Ovary (tissue), 10 donors: ENCODE measurements at places on chromosomes 12 and 14. TPM values are rescaled to one million over a fixed set of nuclear protein-coding genes. Genes with fewer than 3 reads are reported as not detected.
A peak's percentile ranks its signal among the peaks of the same experiment; 100 is the strongest.

DNA sequence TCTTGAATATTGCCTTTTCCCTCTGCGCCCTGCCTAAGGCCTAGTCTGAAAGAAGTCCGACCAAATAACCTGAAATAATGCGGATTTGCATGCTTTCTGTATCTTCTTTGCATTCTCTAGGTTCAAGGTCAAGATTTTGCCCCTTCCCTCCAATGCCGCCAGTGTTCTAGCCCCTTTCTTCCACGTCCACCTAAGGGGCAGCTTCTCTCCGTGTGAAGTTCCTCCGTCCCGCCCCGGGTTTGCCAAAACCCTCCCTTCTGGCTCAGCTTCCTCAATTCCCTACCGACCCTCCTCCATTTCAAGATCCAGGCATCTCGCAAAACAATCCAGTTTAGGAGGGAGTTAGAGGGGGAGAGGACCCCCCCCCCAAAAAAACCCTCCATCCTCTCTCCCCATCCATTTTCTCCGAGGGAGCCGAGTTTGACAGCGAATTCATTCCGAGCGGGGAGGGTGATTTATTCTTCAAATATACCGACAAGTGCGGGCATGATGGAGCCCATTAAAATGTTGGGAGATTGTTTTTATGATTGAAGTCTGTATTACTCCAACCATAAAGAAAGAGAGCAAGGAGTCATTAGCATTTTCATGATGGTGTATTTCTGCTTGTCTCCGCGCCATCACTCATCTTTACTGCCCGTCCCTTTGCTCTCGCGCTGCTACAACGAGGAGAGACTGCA, 20.9 kb upstream of the ATP5MC2 start:
- no peaks in the 10 kb centered on the region for H3K27me3 ChIP-seq
- no peaks in the 10 kb centered on the region for H3K4me1 ChIP-seq
- H3K27ac ChIP-seq: no peak overlapping the region
- no peak for DNase-seq

DNA sequence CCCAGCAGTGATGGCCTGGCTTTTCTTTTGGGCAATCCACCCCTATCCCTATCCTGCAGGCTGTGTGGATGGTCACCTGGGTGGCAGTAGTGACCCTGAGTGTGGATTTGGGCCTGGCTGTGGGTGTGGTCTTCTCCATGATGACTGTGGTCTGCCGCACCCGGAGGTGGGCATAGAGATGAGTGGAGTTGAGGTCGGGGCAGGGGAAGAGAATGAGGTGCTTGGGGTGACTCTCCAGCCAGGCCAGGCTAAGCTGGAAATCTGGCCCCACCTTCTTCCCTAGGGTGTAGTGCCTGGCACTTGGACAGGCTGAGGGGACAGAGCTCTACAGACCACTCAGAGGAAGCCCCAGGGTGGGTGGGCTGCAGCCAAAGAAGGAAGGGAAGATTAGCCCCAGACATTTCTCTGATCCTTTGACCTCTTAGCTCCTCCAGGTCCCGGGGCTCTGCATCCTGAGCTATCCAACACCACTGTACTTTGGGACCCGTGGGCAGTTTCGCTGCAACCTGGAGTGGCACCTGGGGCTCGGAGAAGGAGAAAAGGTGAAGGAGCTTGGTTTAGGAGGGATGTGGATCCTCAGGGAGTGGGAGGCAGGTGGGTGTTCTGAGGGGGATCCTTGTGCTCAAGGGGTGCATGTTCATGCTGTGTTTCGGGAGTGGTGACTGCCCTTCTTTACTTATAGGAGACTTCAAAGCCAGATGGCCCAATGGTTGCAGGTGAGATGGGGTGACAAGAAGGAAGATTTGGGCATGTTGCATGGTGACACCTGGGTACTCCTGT, 8.4 kb downstream of the B4GALNT1 start:
- no peaks in the 10 kb centered on the region for H3K27me3 ChIP-seq
- no peak overlapping the region for H3K27ac ChIP-seq
- H3K4me1 ChIP-seq: peaks cover 7% of the 10 kb centered on the region
- no peak for DNase-seq
- H3K36me3 ChIP-seq: no peaks in the 10 kb centered on the region
- H3K4me3 ChIP-seq: no peak overlapping the region

The KRT71 gene
- polyA plus RNA-seq: not detected

DNA sequence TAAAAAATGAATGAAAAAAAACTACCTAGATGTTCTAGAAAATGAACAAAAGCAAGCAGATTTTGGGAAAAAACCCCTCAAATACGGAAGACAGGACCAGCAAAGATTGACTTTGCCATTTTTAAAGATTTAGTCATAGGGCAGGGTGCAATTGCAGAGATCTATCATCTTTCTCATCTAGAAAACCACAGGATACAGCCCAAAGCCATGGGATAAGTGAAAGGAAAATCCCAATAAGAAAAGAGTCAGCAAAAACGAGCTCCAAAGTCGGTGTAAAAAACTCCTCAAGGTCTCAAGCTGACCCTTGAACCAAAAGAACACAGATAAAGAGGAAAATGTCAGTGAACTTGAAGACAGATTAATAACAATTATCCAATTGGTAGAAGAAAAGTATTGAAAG, 28.0 kb downstream of the CEP290 start:
- no peaks in the 10 kb centered on the region for H3K36me3 ChIP-seq
- no peak overlapping the region for H3K4me3 ChIP-seq
- H3K4me1 ChIP-seq: no peaks in the 10 kb centered on the region

DNA sequence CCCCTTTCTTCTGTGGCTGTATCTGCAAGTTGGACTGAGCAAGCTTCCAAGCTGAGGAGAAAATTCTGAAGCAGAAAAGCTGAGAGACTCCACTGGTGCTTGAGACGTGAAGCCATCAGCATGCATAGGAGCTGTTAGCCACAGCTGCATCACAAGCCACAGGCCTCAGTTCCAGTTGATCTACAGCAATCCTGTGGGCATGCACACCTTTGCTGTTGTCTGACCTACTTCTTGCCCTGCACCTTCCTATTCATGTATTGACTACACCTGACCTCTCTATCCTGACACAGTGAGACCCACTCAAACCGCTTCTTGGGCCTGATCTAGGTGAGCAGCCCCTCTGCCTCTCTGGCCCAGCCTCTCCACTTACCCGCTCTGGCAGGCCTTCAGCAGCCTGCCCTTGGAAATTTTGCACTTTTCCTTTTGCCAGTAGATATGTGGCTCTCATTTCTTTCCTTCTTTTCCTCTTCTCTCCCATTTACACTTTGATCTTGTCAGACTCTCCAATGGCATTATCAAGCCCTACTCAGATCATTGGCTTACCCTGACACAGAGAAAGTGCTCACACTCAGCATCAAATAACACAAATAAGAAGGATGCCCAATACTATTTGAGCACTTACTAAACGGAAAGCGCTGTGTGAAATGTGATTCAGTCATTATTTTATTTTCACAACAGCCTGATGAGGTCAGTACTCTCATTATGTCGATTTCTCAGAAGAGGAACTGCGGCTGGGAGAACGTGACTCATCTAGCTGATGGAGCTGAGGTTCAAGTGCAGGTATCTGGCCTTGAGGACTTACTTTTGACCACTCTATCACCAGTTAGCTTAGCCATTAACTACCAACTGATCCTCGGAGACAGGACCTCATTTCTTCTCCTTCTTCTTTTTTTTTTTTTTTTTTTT, 21.9 kb upstream of the PTGR2 start:
- H3K4me1 ChIP-seq: no peaks in the 10 kb centered on the region
- no peak overlapping the region for H3K27ac ChIP-seq
- H3K27me3 ChIP-seq: no peaks in the 10 kb centered on the region
- DNase-seq: no peak
- no peak overlapping the region for H3K4me3 ChIP-seq
- no peaks in the 10 kb centered on the region for H3K36me3 ChIP-seq

DNA sequence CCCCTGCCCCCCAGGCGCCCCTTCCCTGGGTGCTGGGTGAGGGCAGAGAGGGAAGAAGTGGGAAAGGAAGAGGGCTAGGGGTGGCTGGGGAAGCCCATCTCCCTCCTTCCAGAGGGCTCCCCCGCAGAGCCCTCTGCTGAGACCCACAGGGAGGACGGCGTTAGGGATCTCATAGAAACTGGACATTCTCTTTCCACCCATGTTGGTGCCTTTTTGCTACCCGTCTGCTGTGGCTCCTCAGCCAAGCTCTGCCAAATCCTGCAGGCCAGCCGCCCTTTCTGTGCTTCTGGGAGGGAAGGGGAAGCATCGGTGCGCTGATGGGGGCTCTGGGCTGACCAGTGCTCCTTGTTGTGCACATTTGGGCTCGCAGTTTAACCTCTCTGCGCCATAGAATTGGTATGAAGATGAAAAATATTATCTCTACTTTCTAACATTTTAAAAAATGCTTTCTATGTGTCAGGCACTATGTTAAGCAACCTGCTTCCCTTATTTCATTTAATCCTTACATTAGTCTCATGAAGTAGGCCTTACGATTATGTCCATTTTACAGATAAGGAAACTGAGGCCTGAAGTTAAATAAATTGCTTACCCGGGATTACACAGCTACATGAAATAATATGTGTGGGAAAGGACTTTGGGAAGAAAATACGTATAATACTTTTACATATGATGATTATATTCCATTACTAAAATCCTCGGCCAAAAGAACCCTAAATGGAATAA, 981 bp downstream of the SLC48A1 start:
- no peaks in the 10 kb centered on the region for H3K36me3 ChIP-seq
- DNase-seq: no peak
- no peaks in the 10 kb centered on the region for H3K27me3 ChIP-seq
- H3K27ac ChIP-seq: peak overlapping the region; percentile 76
- peaks cover 35% of the 10 kb centered on the region for H3K4me1 ChIP-seq

DNA sequence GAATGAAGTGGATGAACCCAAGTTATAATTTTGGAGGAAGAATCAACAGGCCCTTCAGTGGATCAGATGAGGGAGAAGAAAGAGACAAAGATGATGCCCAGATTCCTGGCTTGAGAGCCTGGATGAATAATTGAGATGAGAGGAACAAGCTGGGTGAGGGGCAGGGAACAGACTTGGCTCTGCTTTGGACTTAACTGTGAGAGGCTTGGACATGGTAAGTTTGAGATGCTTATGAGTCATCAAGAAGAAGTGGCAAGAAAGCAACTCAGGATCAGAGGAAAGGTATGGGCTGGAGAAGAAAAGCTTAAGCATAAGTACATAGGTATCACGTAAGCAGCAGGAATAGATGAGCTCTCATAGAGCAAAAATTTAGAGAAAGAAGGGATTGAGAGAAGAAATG, 55.3 kb downstream of the FIGNL2 start:
- no peak overlapping the region for H3K27ac ChIP-seq
- H3K4me3 ChIP-seq: no peak overlapping the region
- no peak for DNase-seq
- no peaks in the 10 kb centered on the region for H3K27me3 ChIP-seq
- no peaks in the 10 kb centered on the region for H3K4me1 ChIP-seq
- H3K36me3 ChIP-seq: no peaks in the 10 kb centered on the region

The HOXC12 gene
- polyA plus RNA-seq: not detected

The LGR5 gene
- polyA plus RNA-seq: 0.31 TPM

- H3K4me1 ChIP-seq: peaks cover 6% of the 10 kb centered on the region
- no peak overlapping the region for H3K4me3 ChIP-seq
- H3K27me3 ChIP-seq: no peaks in the 10 kb centered on the region
- no peaks in the 10 kb centered on the region for H3K36me3 ChIP-seq
- no peak overlapping the region for H3K27ac ChIP-seq
- no peak for DNase-seq
Measured at GRCh38 chr12:105227879-105228278, 8.1 kb downstream of the APPL2 start.

GRCh38 chr12:95740751-95741150, 49.8 kb downstream of the NTN4 start:
- DNase-seq: no peak
- H3K27ac ChIP-seq: no peak overlapping the region
- no peaks in the 10 kb centered on the region for H3K27me3 ChIP-seq
- no peaks in the 10 kb centered on the region for H3K36me3 ChIP-seq
- no peaks in the 10 kb centered on the region for H3K4me1 ChIP-seq
- no peak overlapping the region for H3K4me3 ChIP-seq

DNA sequence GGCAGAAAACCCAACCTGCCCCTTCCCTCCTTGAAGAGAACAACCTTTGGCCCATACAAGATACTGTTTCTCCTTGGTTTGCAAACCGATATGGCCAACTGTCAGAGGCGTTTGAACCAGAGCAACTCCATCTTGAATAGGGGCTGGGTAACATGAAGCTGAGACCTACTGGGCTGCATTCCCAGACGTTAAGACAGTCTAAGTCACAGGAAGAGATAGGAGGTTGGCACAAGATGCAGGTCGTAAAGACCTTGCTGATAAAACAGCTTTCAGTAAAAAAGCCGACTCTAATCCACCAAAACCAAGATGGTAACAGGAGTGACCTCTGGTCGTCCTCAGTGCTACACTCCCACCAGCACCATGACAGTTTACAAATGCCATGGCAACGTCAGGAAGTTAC, 42.7 kb upstream of the TMEM132C start:
- H3K36me3 ChIP-seq: no peaks in the 10 kb centered on the region
- no peak for DNase-seq
- H3K4me1 ChIP-seq: no peaks in the 10 kb centered on the region
- H3K27ac ChIP-seq: no peak overlapping the region
- H3K4me3 ChIP-seq: no peak overlapping the region
- no peaks in the 10 kb centered on the region for H3K27me3 ChIP-seq

The RHOJ gene
- polyA plus RNA-seq: 15.7 TPM

DNA sequence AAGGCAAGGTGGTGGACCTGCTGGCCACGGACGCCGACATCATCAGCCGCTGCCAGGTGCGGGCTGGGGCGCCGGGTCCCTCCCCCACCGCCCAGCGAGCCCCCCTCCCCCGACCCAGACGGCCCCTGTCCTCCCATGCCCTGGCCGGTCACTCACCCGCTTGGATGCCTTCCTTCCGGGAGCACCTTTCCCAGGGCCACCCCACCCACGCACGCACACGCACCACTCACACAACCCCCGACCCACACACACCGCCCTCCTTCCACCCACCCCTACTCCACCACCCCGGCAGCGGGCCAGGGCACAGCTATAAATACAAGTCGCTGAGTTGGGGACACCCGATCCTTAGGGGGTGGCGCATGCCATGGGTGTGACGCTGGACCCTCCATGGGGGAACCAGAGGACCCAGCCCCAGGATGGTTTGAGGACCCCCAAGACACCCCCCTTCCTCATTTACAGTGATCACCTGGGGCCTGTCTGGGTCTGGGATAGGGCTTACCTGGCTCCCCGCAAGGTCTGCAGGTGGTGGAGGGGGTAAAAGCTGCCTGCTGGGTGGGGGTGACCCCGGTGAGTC, 465 bp downstream of the ADSS1 start:
- peaks cover 3% of the 10 kb centered on the region for H3K4me1 ChIP-seq
- H3K27ac ChIP-seq: no peak overlapping the region
- no peaks in the 10 kb centered on the region for H3K27me3 ChIP-seq

DNA sequence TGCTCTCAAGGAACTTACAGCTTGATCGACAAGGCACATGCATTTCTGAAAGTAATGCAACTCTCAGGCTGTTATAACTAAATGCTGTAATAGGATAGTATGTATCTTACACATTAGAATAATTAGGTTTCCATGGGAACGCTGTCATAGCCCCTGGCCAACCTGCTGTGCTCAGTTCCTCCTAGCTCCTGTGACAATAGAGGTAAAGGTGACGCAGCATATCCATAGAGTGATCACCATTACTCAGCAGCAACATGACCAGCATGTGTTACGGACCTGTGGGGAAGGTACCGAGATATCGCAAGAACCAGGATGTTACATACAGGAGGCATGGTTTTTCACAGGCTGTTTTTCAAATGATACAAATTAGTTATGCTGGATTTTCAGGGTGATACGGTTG, 150.7 kb downstream of the CAND1 start:
- H3K27me3 ChIP-seq: no peaks in the 10 kb centered on the region
- H3K36me3 ChIP-seq: no peaks in the 10 kb centered on the region
- no peak for DNase-seq
- H3K4me1 ChIP-seq: no peaks in the 10 kb centered on the region
- no peak overlapping the region for H3K27ac ChIP-seq
- no peak overlapping the region for H3K4me3 ChIP-seq

The LHX5 gene
- polyA plus RNA-seq: not detected

GRCh38 chr14:54574528-54574927, 7.6 kb downstream of the SAMD4A start:
- H3K27me3 ChIP-seq: no peaks in the 10 kb centered on the region
- no peak overlapping the region for H3K27ac ChIP-seq
- no peak for DNase-seq
- no peaks in the 10 kb centered on the region for H3K4me1 ChIP-seq
